H9 (cell line): ENCODE measurements at places on chromosomes 3 and 15. TPM values are rescaled to one million over a fixed set of nuclear protein-coding genes. Genes with fewer than 3 reads are reported as not detected.

- no peak for DNase-seq
Observed at GRCh38 chr15:101162701-101163483, 89.0 kb downstream of the CHSY1 start.

- DNase-seq = no peak
Observed at GRCh38 chr3:61199843-61200242, 51.4 kb downstream of the FHIT start.

- no peak for DNase-seq
Observed at GRCh38 chr15:37425541-37425940, 325.2 kb upstream of the MEIS2 start.

DNA sequence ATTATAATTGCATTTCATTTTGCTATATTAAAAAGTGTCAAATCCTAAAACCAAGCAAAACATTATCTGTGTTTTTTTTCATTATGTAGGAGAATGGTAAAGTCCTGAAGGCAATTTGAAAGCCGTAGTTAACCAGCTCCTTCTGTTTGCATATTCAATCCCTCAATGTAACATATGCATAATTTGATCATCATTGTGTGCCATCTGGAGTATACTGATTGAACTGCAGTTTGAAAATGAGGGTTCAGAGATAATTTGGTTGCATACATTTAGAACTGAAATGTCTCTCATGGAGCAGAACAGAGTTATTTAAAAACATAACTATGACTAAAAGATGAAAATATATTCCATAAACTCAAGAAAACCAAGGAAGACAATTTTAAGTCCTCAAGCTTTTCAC is 518.6 kb downstream of the GBE1 start:
- no peak for DNase-seq

- DNase-seq = no peak
Observed at GRCh38 chr3:161413855-161414210, 42.5 kb upstream of the SPTSSB start.

- peak; percentile 85 for DNase-seq
Observed at GRCh38 chr3:185582236-185582635, 3.9 kb upstream of the SENP2 start.

- no peak for DNase-seq
Observed at GRCh38 chr3:61908382-61908781, 347.0 kb downstream of the PTPRG start.

Gene NEO1
- total RNA-seq = 37.7 and 41.8 TPM in 2 replicates

Gene TGM5
- not detected in 2 replicates for total RNA-seq

Gene ANKRD63
- total RNA-seq = 0.26 and 0.46 TPM in 2 replicates

Gene KBTBD13
- not detected in 2 replicates for total RNA-seq

Gene RARRES1
- total RNA-seq = 0.72 and 0.81 TPM in 2 replicates
